Activated naive CD4-positive, alpha-beta T cell treated with anti-CD3 and anti-CD28 coated beads, Interleukin-2, amount 10 ng/mL, durations not matched to agents 7 days and 5 days (primary cell): ENCODE measurements at places on chromosomes 2 and 18.
A peak's percentile ranks its signal among the peaks of the same experiment; 100 is the strongest.

DNA sequence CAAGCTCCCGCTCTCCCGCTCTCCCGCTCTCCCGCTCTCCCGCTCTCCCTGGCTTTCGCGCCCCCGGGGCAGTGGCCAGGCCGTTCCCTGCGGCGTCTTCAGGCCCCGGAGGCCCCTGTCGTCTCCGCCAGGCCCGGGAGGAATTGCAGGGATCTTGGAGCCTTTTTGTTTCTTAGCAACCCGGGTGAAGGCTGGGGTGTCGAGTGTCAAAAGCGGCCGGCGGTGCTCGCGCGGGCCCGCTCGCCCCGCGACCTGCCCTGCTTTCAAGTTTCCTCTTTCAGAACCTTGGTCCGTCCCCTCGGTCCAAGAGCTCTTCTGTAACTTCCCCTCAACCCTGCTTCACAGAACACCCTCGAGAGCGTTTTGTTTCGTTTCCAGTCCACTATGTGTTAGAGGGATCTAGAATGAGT lies 1.4 kb downstream of the RNF138 start:
- peak; percentile 57 for DNase-seq
- H3K27me3 ChIP-seq, result no peaks in the 10 kb centered on the region
- peaks cover 47% of the 10 kb centered on the region for H3K4me1 ChIP-seq
- H3K27ac ChIP-seq, result peak overlapping the region; percentile 96
- H3K36me3 ChIP-seq, result peaks cover 42% of the 10 kb centered on the region
- H3K4me3 ChIP-seq, result peak overlapping the region; percentile 99

DNA sequence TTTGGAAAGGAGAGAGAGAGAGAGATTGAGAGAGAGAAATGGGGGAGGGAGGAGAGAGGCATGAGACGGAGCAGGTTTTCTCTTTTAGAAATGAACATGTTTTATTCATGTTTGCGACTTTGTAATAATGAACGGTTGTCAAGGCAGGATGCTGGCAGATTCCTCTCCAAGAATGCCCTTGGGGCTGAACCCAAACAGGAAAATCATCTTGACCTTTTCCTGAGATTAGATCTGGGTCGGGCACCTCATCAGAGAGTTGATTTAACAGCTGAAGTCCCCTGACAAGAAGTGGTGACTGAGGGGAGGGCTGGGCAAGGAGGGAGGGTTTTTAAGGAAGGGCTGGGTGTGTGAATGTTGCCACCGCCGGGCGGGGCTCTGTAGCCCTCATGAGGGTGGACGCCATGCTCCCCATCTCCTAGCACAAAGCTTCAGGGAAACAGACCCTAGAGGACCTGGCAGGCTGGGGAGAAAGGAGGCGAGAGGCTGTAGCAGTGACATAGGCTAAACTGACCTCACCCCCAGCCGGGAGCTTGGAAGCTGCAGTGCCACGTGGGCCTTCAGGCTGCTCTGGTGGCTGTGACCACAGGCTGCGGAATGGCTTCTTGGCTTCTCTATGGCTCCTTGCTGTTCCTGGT lies 60.0 kb downstream of the LIPG start:
- DNase-seq, result no peak
- H3K4me3 ChIP-seq, result no peak overlapping the region
- peaks cover 44% of the 10 kb centered on the region for H3K27me3 ChIP-seq
- H3K36me3 ChIP-seq, result no peaks in the 10 kb centered on the region
- H3K27ac ChIP-seq, result no peak overlapping the region
- no peaks in the 10 kb centered on the region for H3K4me1 ChIP-seq

- H3K4me3 ChIP-seq, result no peak overlapping the region
- no peaks in the 10 kb centered on the region for H3K36me3 ChIP-seq
- no peaks in the 10 kb centered on the region for H3K4me1 ChIP-seq
- no peak overlapping the region for H3K27ac ChIP-seq
Measured at GRCh38 chr18:69002233-69002632, 204.4 kb downstream of the CCDC102B start.

- H3K27ac ChIP-seq, result no peak overlapping the region
- no peaks in the 10 kb centered on the region for H3K4me1 ChIP-seq
- peaks cover 43% of the 10 kb centered on the region for H3K27me3 ChIP-seq
- H3K36me3 ChIP-seq, result no peaks in the 10 kb centered on the region
Measured at GRCh38 chr2:60565472-60565871, 12.0 kb upstream of the BCL11A start.

- peaks cover 13% of the 10 kb centered on the region for H3K4me1 ChIP-seq
- no peak overlapping the region for H3K4me3 ChIP-seq
- no peak for DNase-seq
- peaks cover 27% of the 10 kb centered on the region for H3K27me3 ChIP-seq
- H3K27ac ChIP-seq, result no peak overlapping the region
Measured at GRCh38 chr2:12008425-12009061, 262.1 kb downstream of the LPIN1 start.

DNA sequence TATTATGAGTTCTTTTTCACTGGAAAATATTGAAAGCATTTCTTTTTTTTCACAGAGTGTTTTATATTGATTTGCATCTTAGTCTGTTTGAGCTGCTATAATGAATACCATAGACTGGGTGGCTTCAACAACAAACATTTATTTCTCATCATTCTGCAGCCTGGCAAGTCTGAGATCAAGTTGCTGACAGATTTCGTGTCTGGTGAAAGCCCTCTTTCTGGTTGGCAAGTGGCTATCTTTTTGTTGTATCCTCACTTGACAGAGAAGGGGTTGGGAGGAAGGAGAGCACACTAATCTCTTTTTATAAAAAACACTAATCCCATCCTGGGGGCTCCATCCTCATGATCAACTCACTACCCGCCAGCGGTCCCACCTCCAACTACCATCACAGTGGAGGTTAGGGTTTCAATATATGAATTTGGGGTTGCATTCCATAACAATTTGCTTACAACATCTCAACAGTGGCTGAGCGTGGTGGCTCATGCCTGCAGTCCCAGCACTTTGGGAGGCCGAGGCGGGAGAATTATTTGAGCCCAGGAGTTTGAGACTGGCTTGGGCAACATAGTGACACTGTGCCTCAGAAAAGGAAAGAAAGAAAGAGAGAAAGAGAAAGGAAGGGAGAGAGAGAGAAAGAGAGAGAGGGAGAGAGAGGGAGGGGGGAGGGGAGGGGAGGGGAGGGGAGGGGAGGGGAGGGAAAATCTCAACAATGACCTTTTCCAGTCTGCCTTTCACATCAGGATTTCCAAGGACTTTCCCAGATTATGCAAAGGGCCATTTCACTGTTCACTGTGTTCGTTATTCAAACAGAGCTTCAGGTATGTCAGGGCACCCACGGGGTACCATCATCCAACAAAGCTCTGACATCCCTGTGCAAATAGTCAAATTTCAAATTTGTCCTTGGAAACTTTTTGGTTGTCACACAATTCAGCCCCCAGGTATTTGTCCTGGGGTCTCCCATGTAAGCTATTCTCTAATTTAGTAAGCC lies 111.1 kb downstream of the AP1S3 start:
- H3K4me1 ChIP-seq, result no peaks in the 10 kb centered on the region
- no peak for DNase-seq
- no peak overlapping the region for H3K4me3 ChIP-seq
- no peaks in the 10 kb centered on the region for H3K27me3 ChIP-seq
- no peaks in the 10 kb centered on the region for H3K36me3 ChIP-seq
- no peak overlapping the region for H3K27ac ChIP-seq

DNA sequence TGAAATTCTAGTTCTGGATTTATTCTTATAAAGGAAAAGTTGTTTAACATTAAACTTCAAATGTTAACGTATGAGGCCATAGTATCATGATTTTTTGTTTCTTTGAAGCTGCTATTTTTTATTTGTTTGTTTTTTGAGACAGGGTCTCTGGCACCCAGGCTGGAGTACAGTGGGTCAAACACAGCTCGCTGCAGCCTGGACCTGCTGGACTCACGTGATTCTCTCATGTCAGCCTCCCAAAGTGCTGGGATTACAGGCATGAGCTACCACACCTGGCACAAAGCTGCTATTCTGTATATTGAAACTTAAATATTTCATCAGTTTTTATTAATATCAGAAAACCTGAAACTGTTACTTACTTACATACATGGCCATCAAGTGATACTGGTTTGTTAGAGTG lies 89.5 kb upstream of the RPRM start:
- H3K27me3 ChIP-seq, result no peaks in the 10 kb centered on the region
- H3K4me3 ChIP-seq, result no peak overlapping the region
- H3K4me1 ChIP-seq, result no peaks in the 10 kb centered on the region
- H3K36me3 ChIP-seq, result no peaks in the 10 kb centered on the region
